ENCODE measurements at places on chromosomes 7 and 10.
A peak's percentile ranks its signal among the peaks of the same experiment; 100 is the strongest.

DNA sequence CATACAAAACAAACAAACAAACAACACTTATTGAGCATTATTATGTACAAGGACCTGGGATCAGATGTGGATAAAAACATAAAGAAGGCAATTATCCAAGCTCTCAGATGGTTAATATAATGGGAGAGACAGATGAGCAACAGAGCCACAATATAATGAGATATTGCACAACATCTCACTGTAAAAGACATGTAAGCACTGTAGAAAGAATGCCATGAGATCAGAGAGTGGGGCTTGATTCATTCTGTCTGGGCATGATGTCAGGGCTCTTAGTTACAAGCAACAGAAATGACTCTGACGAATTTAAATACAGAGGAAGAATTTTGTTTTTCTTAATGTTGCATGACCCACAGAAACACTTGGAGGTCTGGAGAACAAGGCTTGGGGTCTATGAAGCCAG is 164.7 kb upstream of the PLXDC2 start:
- no peak for DNase-seq

- DNase-seq = peak; percentile 45
Observed at GRCh38 chr7:131110297-131111080, 217.2 kb upstream of the MKLN1 start.

GRCh38 chr10:123585477-123586445 is 80.4 kb upstream of the GPR26 start:
- DNase-seq = no peak

GRCh38 chr10:569961-570627 is 119.4 kb downstream of the DIP2C start:
- DNase-seq = no peak

GRCh38 chr7:144137501-144137900 is 14.5 kb downstream of the OR2A14 start:
- no peak for DNase-seq

- no peak for DNase-seq
Observed at GRCh38 chr10:373015-373414, 237.8 kb downstream of the ZMYND11 start.

DNA sequence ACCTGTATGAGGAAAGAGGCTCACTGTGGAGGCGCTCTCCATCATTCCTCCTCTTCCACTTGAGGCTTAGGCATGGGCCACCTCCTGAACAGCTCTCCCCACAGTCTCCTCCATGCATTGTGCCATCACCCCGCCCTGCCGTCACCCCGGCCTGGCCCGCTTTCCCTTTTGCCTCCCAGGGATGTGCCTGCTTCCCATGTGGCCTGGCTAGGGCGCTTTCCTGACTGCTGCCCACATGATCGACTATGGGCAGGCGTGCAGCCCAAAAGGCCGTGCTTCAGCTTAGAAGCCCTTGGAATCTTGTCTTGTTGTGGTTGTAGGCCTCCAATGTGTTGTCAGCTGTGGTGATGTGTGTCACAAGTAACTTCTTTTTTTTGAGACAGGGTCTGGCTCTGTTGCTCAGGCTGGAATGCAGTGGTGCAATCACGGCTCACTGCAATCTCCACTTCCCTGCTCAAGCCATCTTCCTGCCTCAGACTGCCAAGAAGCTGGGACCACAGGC is 1.8 kb upstream of the ACTR3C start:
- DNase-seq = no peak

GRCh38 chr10:18376650-18377049 is 236.4 kb downstream of the CACNB2 start:
- DNase-seq = no peak

GRCh38 chr10:125707541-125708468 is 11.7 kb upstream of the EDRF1 start:
- DNase-seq = no peak

DNA sequence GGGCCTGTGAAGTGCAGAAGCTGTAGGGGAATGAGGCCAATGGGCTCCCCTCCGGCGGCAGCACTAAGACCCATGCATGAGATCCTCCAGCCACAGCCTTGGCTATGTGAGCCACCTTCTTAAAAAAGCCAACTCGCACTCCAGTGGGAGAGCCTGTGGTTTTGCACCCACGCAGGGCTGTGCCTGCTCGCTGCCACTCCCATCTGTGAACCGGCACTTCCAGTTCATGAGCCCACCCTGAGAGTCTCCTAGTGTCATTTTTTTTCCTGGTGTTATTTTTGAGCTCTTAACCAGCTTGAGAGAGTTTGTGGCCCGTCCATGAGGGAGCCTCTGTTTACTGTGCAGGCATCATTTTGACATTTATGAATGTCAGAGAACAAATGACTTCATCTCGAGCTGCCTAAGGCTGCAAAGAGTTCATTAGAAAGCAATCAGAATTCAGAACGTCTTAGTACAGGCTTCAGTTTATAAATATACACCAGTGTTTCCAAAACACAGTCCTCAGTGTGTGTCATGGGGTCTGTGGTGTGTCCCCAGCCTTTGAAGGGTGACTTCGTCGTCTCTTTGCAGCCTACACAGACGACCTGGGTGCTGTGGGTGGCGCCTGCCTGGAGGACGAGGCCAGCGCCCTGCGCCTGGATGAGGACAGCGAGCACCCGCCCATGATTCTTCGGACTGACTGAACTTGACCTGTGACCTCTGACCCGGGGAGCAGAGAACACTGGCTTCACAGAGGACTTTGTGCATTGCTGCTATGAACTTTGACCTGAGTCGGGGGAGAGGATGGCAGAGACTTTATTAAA is 40.4 kb downstream of the WIPI2 start:
- DNase-seq = no peak

DNA sequence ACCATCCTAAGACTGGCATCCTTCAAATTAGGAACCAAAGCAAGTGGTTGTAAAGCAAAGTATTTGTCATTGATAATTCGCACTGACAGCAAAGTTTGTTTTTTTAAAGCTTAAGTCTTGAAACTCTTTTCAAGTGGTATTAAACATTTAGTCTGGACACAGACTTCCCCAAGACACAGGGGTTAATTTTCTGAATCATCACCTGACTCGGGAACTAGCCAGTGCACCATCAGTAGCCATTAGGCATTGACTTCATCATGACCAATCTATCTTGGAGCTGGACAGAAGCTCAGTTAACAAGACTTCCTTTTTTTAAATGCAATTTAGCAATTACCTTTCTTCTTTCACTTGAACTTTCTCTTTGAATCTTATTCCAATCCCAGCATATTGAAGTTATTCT is 210.6 kb downstream of the ZNF365 start:
- no peak for DNase-seq

DNA sequence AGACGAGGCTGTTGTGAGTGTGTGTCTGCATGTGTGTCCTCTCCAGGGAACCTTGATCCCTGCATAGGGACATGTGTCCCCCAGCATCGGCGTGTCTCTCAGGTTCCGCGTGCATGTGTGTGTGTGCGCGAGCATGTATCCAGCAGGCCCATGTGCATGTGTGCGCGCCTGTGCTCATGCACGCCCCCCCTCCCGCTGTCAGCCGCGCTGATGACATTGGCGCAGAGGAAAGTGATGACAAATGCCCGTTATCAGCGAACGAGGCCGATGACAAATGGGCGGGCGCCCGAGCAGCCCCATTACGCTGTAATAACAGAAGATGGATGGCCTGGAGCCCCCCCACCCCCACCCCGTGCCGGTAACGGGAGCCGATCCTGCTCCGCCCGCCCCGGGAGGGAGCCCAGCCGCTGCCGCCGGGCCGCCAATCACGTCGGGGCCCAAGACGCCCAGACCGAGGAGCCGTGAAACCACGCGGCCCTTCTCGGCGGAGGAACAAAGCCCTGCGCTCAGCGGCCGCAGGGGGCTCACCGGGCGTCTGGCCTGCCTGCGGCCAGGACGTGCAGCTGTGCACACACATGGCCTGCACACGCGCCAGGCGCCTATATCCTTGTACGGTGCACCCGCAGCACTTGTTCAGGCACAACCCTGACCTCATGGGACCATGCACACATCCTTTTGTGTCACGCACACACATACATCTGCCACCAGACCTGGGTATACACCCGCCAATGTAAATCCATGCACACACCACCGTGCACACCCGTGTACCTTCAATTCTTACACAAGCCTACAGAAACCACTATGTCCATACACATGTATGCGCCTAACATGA is 21.5 kb downstream of the POLL start:
- no peak for DNase-seq

GRCh38 chr7:107035446-107035845 is 9.1 kb upstream of the PRKAR2B start:
- no peak for DNase-seq

GRCh38 chr7:155457544-155458110 is 302 bp upstream of the EN2 start:
- DNase-seq = no peak

- DNase-seq = no peak
Observed at GRCh38 chr7:16657656-16658279, 11.8 kb downstream of the BZW2 start.

DNA sequence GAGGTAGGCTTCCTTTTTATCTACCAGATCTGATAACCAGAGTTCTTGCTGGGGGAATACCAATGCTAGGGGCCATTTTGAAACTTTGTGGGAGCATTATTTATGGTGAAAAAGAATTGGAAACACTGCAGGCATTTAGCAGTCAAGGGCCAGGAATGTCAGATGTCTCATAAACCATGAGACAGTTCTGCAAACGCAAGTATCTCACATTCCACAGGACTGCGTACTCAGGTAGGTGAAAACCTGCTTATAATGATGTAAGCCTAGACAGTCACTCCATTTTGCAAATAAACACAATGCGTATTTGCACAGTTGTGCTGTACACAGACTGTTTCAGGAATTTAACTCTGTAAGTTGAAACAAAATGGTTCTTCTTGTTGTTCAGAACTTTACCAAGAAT is 33.9 kb downstream of the ECHDC3 start:
- DNase-seq = no peak

- no peak for DNase-seq
Observed at GRCh38 chr10:27153329-27153728, 855 bp downstream of the YME1L1 start.

- DNase-seq = no peak
Observed at GRCh38 chr7:100589341-100589947, 3.3 kb downstream of the FBXO24 start.

- peak; percentile 2 for DNase-seq
Observed at GRCh38 chr7:133108023-133108422, 26.1 kb upstream of the CHCHD3 start.

DNA sequence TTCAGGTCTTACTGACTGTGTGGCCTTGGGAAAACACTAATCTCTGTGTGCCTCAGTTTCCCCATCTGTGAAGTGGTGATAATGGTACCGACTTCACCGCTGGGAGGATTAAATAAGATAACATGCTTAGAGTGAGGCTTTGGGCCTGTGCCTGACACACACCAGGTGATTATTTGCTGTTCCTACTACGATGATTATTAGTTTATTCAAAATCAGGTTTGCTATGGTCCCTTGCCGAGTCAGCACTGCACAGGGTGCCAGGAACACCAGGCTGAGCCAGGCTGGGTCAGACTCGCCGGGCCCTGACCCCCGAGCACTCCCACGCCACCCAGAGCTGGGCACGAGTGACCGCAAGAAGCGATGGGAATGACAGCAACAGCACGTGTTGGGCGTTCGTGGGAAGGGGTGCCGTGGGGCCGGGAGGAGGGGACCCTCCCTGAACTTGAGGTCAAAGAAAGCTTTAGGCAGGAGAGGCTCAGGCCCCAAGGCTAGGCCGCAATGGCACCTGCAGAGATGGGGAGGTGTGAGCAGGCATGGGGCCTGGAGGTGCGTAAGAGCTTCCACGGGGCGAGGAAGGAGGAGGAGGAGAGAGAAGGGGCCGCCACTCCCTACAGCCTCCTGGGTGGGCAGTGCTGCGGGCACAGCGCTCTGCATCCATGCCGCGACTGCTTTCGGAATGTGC is 325.4 kb downstream of the DNAJB6 start:
- DNase-seq = no peak

DNA sequence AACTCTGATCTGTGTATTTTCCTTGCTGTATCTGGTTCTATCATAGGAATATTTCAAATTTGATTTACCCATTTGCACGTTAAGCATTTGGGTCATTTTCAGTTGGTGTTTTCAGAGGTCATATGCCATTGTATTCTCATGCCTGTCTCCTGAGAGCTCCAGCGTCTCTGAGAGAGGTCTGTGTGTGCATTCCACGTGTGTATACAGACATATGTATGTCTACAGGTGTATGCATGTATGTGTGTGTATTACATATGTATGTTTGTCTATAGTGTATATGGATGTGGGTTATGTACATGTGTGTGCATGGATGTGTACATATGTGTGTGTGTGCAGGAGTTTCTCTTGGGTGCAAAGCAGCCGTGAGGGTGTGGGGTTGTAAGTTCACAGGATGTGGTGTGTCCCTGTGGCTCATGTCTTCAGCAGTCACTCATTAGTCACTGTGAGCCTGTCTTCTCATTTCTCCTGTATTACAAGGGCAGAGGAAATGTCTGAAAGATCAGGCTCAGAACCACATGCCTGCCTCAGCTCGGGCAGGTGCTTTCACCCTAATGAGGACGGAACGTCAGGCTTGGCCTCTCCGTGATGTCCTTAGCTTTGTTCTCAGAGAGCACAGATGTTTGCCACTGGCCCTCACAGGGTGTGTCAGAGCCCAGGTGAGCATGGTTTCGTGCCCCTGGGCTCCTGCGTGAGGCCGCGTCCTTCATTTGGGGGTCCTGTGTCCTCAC is 101.6 kb downstream of the NKX6-2 start:
- DNase-seq = peak; percentile 5

GRCh38 chr10:110544958-110545537 is 22.4 kb upstream of the SMC3 start:
- DNase-seq = no peak

GRCh38 chr10:26540601-26541000 is 102.5 kb downstream of the APBB1IP start:
- DNase-seq = no peak

DNA sequence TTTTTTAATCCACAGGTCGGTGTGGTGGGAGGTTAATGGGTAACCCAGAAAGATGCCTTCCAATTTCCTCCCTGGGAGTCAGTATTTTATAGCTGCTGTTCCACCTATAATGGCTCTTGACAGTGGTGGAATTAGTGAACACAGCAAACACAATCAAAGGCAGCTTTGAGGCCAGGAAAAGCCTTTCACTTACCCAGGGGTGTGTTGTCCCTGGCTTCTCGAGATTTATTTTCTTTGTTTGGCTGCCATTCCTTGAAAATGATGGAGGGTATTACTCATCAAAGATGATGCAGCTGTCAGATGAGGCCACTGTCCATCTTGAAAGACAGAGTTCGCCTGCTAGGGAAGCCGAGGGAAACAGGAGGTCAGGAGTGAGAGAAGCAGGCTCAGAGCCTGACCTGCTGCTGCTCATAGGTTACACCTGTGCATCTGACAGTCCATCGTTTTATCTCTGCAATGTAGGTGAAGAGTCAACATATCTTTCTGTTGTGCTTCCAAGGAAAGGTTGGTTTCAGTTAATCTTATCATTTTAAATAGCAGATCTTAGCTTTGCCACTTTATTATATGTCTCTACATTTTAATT is 221.6 kb downstream of the XPNPEP1 start:
- DNase-seq = no peak

- peak; percentile 71 for DNase-seq
Observed at GRCh38 chr7:106110885-106111654, 1.0 kb downstream of the SYPL1 start.

DNA sequence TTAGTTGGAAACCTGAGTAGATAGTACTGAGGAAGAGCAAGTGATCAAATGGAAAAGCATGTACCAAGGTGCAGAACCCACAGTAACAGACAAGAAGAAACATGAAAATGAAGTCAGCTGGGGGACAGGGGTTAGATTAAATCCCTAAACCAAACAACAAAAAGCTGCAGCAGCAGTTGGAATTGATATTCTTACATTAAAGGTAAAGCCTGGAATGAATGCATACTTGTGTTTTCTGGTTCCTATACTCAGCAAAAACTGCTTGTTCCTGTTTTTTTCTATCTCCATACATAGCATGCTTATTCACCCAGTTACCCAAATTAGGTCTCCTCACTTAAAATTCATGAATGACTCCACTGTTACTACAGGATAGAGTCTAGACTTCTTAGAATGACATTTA is 92.4 kb downstream of the TPST1 start:
- DNase-seq = no peak

GRCh38 chr10:65143723-65144122 is 1622.5 kb downstream of the REEP3 start:
- DNase-seq = no peak

Data from midbrain (tissue), 1 donor.